ENCODE measurements at places on chromosomes 11 and 22.

DNA sequence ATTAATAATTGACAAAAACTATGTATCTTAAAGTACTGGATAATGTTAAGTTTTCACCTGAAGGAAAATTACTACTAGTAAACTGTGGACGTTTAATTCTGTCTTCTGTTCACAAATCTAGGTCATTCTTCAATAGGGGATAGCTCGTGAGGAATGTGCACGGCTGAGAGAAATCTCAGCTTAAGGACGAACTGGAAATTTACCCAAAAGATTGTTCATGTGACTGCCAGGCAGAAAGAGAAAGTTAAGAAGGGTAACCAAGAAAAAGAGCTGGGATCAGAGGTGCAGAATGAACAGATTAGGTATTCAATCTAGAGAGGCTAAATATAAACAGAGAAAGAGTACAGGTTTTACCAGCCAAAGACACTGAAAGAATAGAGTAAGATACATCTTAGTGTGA is 245.3 kb downstream of the CASP12 start:
- DNase-seq: no peak

DNA sequence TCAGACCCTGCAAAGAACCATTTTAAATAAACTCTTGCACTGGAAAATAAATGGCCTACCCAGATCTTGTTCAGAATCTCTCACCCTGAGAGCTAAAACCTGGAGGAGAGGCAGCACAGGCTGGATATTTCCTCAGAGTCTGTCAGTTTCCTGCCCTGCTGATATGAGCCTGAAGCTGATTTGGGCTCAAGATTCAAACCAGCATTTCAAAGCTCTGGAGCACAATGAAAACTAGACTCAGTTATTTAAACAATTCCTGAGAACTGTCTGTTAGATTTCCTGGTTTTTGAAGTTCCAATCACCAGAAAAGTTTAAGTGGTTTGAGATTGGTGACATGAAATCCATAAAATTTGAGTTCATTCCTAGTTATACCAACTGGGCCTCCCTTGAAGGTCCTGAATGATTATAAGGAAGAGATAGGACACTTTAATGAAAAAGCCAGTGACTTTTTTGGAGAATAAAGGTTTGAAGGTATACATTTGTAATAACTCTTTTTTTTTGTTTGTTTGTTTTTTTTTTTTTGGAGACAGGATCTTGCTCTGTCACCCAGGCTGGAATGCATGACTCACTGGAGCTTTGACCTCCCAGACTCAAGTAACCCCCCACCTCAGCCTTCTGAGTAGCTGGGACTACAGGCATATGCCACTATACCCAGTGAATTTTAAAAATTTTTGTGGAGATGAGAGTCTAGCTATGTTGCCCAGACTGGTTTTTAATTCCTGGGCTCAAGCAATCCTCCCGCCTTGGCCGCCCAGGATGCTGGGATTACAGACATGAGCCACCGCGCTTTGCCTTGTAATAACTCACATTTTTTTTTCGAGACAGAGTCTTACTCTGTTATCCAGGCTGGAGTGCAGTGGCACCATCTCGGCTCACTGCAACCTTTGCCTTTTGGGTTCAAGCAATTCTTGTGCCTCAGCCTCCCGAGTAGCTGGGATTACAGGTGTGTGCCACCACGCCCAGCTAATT is 8.0 kb upstream of the ESAM start:
- no peak for DNase-seq

- DNase-seq: no peak
These were observed 23.0 kb upstream of the MAML2 start for GRCh38 chr11:96366024-96366423.

DNA sequence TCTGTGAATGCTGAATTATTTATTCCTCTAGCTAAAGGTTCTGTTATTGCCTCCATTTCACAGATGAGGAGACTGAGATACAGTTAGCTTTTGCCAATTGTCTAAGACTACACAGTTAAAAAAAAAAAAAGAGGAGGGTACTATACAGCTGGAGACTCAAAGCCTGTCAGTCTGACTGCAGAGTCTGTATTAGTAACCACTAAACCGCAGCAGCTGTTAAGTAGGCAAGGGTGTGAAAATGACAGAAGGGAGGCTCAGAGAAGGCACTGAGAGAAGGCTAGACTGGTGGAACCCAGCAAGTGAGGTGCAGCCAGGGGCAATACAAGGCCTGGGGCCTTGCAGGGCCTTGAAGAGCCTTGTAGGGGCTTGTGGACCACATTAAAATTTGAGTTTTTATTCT is 181.2 kb downstream of the CSNK2A3 start:
- DNase-seq: no peak

- no peak for DNase-seq
These were observed 216.3 kb upstream of the TBCEL start for GRCh38 chr11:120807414-120808150.

- no peak for DNase-seq
These were observed 70.5 kb downstream of the JAM3 start for GRCh38 chr11:134139303-134139872.

GRCh38 chr11:80365076-80365725 is 924.4 kb upstream of the TENM4 start:
- no peak for DNase-seq

GRCh38 chr11:117392001-117392690 is 64.5 kb downstream of the CEP164 start:
- no peak for DNase-seq

DNA sequence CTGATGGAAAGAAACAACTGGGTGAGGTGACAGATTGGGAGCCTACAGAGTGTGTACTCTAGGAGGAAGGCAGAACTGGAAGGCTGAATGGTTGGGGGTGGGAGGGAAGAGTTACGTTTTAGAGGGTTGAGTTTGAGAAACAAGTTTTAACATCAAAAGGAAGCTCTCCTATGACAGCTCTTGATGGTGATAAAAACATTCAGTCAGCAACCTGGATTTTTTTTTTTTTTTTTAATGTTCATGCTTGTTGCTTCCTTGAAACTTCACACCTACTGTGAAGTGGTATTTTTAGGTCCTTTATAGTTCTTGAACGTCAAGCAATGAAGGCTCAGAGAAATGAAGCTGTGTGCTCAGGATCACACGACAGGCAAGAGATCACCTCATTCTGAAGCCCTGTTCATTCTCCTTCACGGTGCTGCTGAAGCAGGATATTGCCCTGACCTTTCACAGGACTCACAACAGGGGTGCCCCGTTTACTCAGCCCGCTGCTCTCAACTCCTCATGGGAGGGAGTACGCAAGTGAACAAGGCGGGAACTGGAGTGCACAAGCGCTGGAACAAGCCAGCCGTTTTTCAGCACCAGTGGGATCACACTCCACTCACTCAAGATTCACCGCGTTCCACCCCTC is 1.6 kb upstream of the TMEM109 start:
- DNase-seq: no peak

DNA sequence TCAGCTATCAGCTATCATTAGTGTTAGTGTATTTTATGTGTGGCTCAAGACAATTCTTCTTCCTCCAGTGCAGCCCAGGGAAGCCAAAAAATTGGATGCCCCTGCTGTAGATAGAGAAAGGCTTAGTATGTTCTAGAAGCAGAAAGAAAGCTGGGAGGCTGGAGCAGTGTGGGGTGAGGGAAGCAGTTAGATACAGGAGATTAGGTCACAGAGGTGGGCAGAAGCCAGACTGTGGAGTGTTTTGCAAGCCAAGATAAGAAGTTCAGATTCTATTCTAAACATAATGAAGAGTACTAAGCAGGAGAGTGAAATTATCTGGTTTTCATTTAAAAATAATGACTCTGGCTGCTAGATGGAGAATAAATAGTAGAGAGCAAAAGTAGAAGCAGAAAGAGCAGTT is 381.7 kb downstream of the DCDC1 start:
- DNase-seq: no peak
